ENCODE measurements at places on chromosomes 3 and 15. TPM values are rescaled to one million over a fixed set of nuclear protein-coding genes. Genes with fewer than 3 reads are reported as not detected.

Gene FEZF2
- not detected for polyA plus RNA-seq

Gene NAALADL2
- 21.0 TPM for polyA plus RNA-seq

Gene SHISA5
- 102 TPM for polyA plus RNA-seq

Gene WDR53
- polyA plus RNA-seq = 19.6 TPM

Gene XCR1
- polyA plus RNA-seq = 0.88 TPM

Gene IL17RD
- 10.7 TPM for polyA plus RNA-seq

Gene GOLGA6L7
- polyA plus RNA-seq = 0.70 TPM

Gene TGM5
- polyA plus RNA-seq = not detected

Gene C3orf33
- polyA plus RNA-seq = 8.0 TPM

All from right lung (tissue), 10 donors.